Upper lobe of left lung (tissue), 6 donors: ENCODE measurements at places on chromosomes 3 and 15. TPM values are rescaled to one million over a fixed set of nuclear protein-coding genes. Genes with fewer than 3 reads are reported as not detected.

KLHL40 gene
- total RNA-seq, result not detected

PRR20G gene
- not detected for total RNA-seq

SNURF gene
- total RNA-seq, result 7.6 TPM

TUBGCP4 gene
- total RNA-seq, result 5.2 TPM

ITIH1 gene
- total RNA-seq, result not detected

GOLGA8J gene
- not detected for total RNA-seq

KBTBD13 gene
- total RNA-seq, result not detected

DUOX1 gene
- 360 TPM for total RNA-seq

C3orf85 gene
- total RNA-seq, result not detected

ABHD17C gene
- total RNA-seq, result 23.4 TPM

GRCh38 chr15:40443255-40443654 is 2.5 kb downstream of the BAHD1 start:
- H3K4me1 ChIP-seq, result peaks cover 40% of the 10 kb centered on the region
- H3K36me3 ChIP-seq, result no peaks in the 10 kb centered on the region
- DNase-seq, result no peak
- H3K27ac ChIP-seq, result peak overlapping the region; percentile 24
- no peaks in the 10 kb centered on the region for H3K27me3 ChIP-seq

GRCh38 chr3:169818316-169818715 is 5.6 kb upstream of the LRRC34 start:
- no peak for DNase-seq
- H3K4me3 ChIP-seq, result no peak overlapping the region
- H3K27ac ChIP-seq, result no peak overlapping the region

- H3K27ac ChIP-seq, result no peak overlapping the region
- no peaks in the 10 kb centered on the region for H3K4me1 ChIP-seq
- no peaks in the 10 kb centered on the region for H3K36me3 ChIP-seq
- H3K4me3 ChIP-seq, result no peak overlapping the region
- no peak for DNase-seq
Observed at GRCh38 chr15:69253156-69253555, 45.6 kb upstream of the PAQR5 start.

DNA sequence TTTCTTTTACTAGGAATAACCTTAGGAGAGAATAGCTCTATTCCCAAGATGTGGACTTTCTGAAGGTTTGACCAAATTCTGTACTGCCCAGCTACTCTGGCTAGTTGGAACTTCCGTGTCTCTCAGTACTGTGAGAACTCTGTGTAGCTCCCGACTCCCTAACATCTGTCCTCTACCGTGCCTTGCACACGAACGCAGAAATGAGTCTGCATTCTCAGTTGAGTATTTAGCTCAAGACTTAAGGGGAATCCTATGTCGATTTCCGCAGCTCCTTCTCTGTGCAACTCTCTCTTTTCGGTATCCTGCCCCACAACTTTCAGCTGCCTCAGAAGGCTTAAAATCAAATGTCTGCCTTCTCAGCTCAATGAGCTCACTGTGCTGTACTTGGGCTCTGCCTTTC is 86.7 kb upstream of the EPHB3 start:
- no peaks in the 10 kb centered on the region for H3K27me3 ChIP-seq
- no peak for DNase-seq
- H3K36me3 ChIP-seq, result no peaks in the 10 kb centered on the region
- H3K4me1 ChIP-seq, result no peaks in the 10 kb centered on the region

- no peak overlapping the region for H3K4me3 ChIP-seq
- no peak overlapping the region for H3K27ac ChIP-seq
- H3K36me3 ChIP-seq, result no peaks in the 10 kb centered on the region
- no peak for DNase-seq
- H3K4me1 ChIP-seq, result peaks cover 5% of the 10 kb centered on the region
- H3K27me3 ChIP-seq, result no peaks in the 10 kb centered on the region
Observed at GRCh38 chr15:56948764-56949101, 30.3 kb downstream of the TCF12 start.

DNA sequence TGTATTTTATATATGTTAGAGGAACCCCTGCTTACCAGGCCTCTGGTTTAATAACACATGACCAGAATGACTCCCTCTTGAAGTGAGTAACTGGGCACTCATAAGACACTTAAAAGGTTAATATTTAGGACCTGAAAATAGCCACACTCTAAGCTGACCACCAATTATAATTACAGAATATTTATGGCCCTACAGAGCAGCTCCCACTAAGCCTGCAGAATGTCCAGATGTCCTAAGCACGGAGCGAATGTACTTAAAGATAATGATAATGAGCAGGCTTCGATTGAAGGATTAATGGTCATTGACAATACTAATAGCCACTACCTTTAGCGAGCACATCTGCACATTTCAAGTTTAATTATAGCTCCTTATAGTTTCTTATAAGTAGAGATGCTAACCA is 22.8 kb upstream of the KCTD6 start:
- H3K27ac ChIP-seq, result no peak overlapping the region
- H3K36me3 ChIP-seq, result no peaks in the 10 kb centered on the region
- DNase-seq, result no peak

GRCh38 chr3:179302111-179302510 is 20.7 kb upstream of the ZNF639 start:
- H3K4me1 ChIP-seq, result no peaks in the 10 kb centered on the region
- H3K27me3 ChIP-seq, result no peaks in the 10 kb centered on the region
- no peak overlapping the region for H3K27ac ChIP-seq
- H3K4me3 ChIP-seq, result no peak overlapping the region
- no peak for DNase-seq

- H3K36me3 ChIP-seq, result no peaks in the 10 kb centered on the region
- H3K4me1 ChIP-seq, result no peaks in the 10 kb centered on the region
- DNase-seq, result no peak
- no peak overlapping the region for H3K27ac ChIP-seq
- no peaks in the 10 kb centered on the region for H3K27me3 ChIP-seq
- H3K4me3 ChIP-seq, result no peak overlapping the region
Observed at GRCh38 chr15:40825661-40826422, 2.7 kb downstream of the PPP1R14D start.

DNA sequence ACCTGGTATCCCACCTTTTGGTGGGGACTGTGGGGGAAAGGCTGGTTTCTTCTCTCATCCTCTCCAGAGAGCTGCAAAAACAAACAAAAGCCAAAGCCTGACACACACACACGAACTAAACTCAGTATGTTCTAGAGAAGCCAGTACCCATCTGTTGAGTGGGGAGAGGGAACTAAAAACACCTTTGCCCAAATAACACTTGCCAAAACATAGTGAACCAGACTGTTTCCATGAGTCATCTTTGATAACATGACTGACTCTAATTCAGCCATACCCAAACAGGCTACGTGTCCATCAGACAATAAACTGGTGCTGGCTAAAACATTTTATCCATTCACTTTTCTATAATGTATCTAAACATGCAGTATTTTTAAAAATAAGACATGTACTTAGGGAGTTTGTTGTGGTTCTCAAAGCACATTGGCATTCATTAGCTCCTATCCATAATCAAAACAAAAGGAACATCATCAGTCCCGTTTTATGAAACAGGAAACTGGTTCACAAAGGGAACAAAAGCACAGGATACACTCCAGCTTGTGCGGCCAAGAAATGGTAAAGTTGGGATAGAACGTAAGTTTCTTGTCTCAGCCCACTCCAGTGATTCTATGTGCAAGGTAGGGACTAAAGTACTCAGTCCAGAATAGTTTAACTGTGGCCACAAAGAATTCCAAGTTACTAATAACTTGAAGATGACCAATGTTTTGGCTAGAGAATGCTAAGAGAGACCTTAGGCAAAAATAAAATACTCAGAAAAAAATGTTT is 16.1 kb downstream of the LYSMD2 start:
- peaks cover 11% of the 10 kb centered on the region for H3K4me1 ChIP-seq
- no peaks in the 10 kb centered on the region for H3K27me3 ChIP-seq
- H3K36me3 ChIP-seq, result peaks cover 12% of the 10 kb centered on the region
- H3K4me3 ChIP-seq, result no peak overlapping the region
- H3K27ac ChIP-seq, result no peak overlapping the region
- DNase-seq, result no peak

GRCh38 chr15:95557226-95558046 is 773.1 kb upstream of the NR2F2 start:
- H3K27ac ChIP-seq, result no peak overlapping the region
- H3K27me3 ChIP-seq, result no peaks in the 10 kb centered on the region
- no peak overlapping the region for H3K4me3 ChIP-seq
- H3K36me3 ChIP-seq, result no peaks in the 10 kb centered on the region

- DNase-seq, result no peak
- H3K4me1 ChIP-seq, result no peaks in the 10 kb centered on the region
- H3K36me3 ChIP-seq, result no peaks in the 10 kb centered on the region
- no peak overlapping the region for H3K4me3 ChIP-seq
- no peaks in the 10 kb centered on the region for H3K27me3 ChIP-seq
Observed at GRCh38 chr3:105634708-105635107, 234.1 kb downstream of the CBLB start.

- no peaks in the 10 kb centered on the region for H3K27me3 ChIP-seq
- no peak overlapping the region for H3K27ac ChIP-seq
- H3K36me3 ChIP-seq, result no peaks in the 10 kb centered on the region
- no peaks in the 10 kb centered on the region for H3K4me1 ChIP-seq
Observed at GRCh38 chr3:17964108-17964507, 221.7 kb upstream of the TBC1D5 start.

- H3K36me3 ChIP-seq, result no peaks in the 10 kb centered on the region
- H3K4me1 ChIP-seq, result no peaks in the 10 kb centered on the region
- no peak for DNase-seq
- H3K27ac ChIP-seq, result no peak overlapping the region
- H3K27me3 ChIP-seq, result no peaks in the 10 kb centered on the region
Observed at GRCh38 chr3:108897883-108898282, 55.8 kb downstream of the GUCA1C start.

DNA sequence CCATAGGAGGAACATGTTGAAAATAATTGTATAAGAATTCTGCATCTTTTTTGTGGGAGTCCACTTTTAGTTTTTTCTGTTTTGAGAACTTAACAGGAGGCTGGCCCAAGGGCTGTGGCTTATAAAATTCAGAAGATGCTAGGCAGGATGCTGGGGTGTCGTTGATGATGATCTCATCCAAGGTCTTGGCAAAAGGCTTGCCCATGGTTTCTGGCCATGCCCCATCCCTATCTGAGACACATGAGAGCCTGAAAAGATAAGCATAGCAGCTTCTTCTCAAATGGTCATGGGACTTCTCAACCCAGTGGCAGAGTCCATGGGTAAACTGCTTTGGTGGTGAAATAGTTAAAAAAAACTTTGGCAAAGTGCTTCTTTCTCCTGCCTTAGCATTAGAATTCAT is 35.2 kb downstream of the CMSS1 start:
- no peak for DNase-seq
- H3K4me3 ChIP-seq, result no peak overlapping the region
- no peak overlapping the region for H3K27ac ChIP-seq
- H3K27me3 ChIP-seq, result no peaks in the 10 kb centered on the region
- no peaks in the 10 kb centered on the region for H3K4me1 ChIP-seq
- H3K36me3 ChIP-seq, result no peaks in the 10 kb centered on the region

GRCh38 chr15:63135804-63136203 is 14.1 kb downstream of the LACTB start:
- H3K27ac ChIP-seq, result peak overlapping the region; percentile 74
- H3K36me3 ChIP-seq, result peaks cover 3% of the 10 kb centered on the region
- peaks cover 18% of the 10 kb centered on the region for H3K4me1 ChIP-seq

GRCh38 chr15:99702895-99703602 is 30.2 kb downstream of the LYSMD4 start:
- no peak for DNase-seq
- no peaks in the 10 kb centered on the region for H3K27me3 ChIP-seq
- peaks cover 23% of the 10 kb centered on the region for H3K4me1 ChIP-seq

DNA sequence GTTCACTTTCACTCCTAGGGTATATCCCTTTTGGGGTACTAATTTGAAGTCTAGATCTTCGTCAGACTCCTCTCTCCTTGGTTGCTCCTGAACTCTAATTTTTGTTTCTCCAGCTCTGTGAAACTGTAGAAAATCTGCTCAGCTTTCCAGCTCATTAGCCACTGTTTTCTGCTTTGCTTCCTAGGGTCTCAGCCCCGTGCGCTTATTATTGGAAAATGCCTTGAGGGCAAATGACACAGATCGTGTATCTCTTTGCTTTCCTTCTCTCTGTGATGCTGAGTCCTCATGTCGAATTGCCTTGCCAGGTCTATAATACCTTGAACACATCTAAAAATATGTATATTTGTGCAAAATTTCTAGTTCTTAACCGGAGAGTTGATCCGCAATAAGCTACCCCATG is 731.1 kb downstream of the EDEM1 start:
- H3K4me1 ChIP-seq, result no peaks in the 10 kb centered on the region
- H3K36me3 ChIP-seq, result no peaks in the 10 kb centered on the region
- no peaks in the 10 kb centered on the region for H3K27me3 ChIP-seq
- H3K27ac ChIP-seq, result no peak overlapping the region

GRCh38 chr3:194077602-194078001 is 58.3 kb upstream of the HES1 start:
- H3K27ac ChIP-seq, result no peak overlapping the region
- no peak for DNase-seq
- H3K4me1 ChIP-seq, result peaks cover 7% of the 10 kb centered on the region
- no peaks in the 10 kb centered on the region for H3K27me3 ChIP-seq

DNA sequence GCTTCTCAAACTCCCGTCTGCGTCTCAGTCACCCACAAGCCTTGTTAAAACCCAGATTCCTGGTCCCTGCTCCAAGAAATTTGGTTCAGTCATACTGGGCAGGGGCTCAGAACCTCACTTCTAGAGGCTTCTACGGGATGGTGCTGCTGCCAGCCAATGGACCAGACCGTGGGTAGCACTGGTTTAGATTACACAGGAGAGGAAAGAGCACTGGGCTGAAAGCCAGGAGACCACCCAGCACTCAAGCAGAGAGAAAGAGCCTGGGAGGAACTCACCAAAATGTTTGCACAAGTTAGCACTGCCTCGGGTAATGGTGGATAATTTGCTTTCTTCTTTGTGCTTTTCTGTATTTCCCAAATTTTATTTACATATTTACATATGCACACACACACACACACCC is 46.9 kb upstream of the MUC13 start:
- no peak overlapping the region for H3K27ac ChIP-seq
- H3K4me1 ChIP-seq, result peaks cover 51% of the 10 kb centered on the region
- no peak for DNase-seq
- no peaks in the 10 kb centered on the region for H3K27me3 ChIP-seq
- H3K4me3 ChIP-seq, result no peak overlapping the region

DNA sequence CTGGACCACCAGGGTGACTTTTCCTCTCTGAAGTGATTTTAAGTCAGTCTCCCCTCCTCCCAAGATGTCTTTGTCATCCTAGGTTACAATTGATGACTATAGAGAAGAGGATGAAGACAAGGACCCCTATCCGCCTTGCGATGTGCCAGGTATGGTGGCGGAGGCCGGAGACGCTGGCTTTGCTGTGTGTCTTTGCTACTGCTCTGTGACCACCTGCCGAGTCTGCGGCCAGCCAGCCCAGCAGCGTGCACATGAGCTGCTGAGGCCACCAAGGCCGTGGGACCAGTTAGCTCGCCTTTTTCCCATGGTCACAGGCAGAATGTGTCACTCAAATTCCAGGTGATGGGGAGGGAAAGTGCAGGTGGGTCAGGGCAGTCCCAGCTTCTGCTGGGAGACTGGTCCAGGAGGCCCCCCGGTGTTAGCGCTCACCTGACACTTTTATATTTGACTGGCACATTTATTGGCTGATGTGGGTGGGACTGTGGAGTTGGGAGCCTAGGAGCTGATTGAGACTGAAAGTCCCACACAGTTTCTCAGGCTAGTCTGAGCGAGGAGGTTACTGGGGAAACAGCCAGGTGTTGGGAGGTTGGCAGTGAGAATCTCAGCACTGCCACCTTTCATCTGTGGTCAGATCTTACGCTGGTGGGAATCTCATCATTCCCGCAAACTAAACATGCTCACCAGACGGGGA is 114.1 kb downstream of the CHDH start:
- no peaks in the 10 kb centered on the region for H3K4me1 ChIP-seq
- peak; percentile 50 for DNase-seq
- no peak overlapping the region for H3K4me3 ChIP-seq
- no peaks in the 10 kb centered on the region for H3K36me3 ChIP-seq
